ENCODE measurements at places on chromosomes 6 and 20.

GRCh38 chr6:37860226-37860839 is 40.8 kb downstream of the ZFAND3 start:
- peak; percentile 54 for DNase-seq

- DNase-seq, result no peak
These were observed 125.2 kb downstream of the PACRG start for GRCh38 chr6:162852840-162853577.

DNA sequence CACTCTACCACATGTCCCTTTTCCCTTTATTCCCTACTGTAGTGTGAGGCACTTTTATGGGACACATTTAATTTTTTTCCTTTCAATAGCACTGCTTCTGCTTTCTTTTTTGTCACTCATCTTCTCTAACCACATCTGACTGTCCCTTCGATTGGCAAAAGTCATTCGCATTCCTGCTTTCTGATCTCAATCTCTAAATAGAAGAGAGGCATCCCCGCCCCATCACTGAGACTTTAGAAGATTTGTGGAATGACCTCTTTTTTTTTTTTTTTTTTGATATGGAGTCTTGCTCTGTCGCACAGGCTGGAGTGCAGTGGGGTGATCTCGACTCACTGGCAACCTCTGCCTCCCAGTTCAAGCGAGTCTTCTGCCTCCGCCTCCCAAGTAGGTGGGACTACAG is 9.1 kb downstream of the ZNF292 start:
- no peak for DNase-seq

DNA sequence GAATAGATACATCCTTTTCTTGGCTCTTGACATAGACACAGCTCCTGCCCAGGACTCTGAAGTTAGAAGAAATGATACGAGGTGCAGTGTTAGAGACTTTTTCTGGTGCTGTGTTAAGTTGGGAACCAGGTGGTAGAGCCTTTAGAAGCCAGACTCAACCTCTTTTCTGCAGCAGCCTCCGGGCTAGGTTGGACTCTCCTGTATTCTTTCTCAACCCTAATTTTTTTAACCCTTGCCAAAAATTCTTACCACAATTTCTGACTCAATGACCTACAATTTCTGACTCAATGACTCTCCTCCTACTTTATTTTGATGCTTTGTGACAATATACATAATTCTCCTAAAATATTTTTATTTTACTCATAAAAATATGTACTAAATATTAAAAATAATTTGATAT is 127.4 kb upstream of the PRL start:
- no peak for DNase-seq

DNA sequence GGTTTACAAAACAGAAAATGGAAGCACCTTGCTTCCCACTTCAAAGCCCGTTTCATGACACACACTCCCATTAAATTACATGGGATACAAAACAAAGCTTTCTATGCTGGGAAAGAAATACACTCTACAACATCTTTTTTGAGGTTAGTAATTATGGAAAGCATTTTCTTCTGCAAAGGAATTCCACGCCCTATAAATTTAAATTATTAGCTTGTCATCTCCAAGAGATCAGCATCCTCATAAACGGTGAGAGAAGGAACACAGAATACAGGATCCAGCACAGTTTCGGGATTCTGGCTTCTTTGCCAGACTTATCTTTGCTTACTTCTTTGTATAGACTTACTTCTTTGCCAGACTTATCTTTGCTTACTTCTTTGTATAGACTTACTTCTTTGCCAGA is 1.3 kb upstream of the SMPDL3A start:
- DNase-seq, result no peak

DNA sequence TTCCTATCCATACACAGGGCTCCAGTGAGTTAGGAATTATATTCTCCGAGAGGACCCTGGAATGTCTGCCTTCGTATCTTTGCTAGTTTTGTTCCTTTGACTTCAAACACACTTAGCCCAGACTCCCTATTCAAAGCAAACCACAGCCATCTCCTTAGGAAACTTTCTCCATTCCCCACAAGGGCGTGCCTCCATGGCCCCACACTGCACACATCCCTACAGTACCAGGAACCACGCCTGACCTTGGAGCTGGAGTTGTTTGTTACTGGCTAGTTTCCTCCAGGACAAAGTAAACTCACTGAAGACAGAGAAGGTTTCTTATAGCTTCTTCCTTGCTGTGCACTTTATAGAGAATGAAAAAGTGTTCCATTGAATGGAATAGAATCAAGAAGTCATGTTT is 412.8 kb upstream of the AGPAT4 start:
- no peak for DNase-seq

DNA sequence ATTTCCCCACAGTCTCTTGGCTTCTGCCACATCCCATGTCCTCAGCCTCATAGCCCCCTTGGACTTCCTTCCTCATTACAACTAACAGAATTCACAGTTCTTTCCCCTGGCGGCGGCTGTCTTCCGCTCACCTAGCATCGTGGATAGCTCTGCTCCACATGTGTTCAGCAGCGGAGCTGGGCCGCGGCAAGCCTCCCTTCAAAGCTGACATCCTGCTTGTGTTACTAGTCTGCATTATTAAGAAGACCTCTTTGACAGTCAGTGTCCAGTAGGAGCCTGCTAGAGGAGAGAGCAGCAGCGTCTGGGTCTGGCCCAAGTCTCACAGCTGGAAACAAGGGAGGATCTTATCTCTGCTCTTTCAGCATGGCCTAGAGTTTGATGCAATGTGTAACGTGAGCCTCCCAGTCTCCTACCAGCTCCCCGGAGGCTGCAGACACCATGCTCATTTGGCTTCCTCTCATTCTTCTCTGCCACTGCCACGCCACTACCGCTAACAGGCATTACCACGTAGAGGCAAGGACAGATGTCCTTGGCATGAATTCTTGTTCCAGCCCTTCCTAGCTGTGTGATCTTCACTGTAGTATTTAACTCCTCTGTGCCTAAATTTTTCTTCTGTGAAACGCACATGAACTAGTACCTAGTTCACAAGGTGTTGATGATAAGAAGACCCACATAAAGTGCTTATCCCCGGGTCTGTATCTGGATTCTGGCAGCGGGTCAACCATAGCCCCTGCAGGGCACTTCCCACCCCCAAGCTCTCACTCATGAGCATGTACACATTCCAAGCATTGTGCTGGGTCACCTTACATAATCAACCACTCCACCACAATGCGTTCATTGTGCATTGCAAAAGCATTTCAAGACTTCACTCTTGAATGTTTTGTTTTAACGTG is 107.1 kb upstream of the BACH2 start:
- DNase-seq, result no peak

DNA sequence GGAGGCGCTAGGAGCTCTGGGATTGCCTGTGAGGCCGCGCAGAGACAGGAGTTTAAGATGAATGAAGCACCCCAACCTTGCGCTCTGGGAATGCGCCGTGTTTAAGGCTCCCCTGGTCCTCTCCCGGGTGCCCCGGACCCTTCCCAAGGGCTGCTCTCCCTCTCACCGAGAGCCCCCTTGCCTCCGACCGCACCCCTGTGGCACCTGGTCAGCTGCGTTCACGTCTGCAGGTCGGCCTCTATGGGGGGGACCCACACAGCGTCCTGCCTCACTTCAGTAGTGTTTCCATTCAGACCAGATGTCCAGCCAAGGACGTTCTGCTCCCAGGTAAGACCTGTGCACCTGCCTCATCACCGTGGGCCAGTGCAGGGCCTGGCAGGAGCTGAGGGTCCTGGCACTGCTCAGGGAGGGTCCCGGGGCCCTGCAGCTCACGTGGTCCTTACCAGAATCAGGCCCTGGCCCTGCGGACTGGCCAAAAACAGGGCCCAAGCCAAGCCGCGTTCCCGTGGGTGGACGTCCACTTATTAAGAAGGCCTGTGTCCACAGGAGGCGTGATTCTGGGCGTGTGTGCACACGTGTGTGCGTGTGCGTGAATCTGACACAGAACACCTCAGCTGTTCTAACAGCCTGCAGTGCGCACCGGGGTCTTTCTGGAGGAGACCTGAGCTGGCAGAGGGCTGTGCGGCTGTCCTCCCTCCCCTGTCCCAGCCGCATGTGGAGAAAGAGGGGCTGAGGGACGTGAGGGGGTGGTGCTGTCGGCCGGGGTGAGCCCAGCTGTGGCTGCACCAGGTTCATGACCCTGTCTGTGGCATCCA is 79.9 kb upstream of the BHLHE23 start:
- DNase-seq, result no peak

DNA sequence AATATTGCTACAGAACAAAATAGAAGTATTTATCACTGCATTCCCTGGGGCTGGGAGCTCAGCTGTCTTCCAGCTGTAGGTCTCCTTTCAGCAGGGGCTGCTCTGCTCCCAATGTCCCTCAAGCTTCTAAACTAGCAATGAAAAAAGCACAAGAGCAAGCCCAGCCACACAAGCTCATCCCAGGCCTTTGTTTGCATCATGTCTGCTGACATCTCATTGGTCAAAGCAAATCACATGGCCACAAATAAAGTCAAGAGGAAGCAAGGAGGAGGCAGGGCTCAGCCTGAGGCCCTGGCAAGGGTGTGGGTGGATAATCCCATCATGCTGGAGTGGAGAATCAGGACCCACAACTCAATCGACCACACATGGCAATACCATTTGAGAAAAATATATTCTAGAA is 2.2 kb upstream of the BFSP1 start:
- no peak for DNase-seq

DNA sequence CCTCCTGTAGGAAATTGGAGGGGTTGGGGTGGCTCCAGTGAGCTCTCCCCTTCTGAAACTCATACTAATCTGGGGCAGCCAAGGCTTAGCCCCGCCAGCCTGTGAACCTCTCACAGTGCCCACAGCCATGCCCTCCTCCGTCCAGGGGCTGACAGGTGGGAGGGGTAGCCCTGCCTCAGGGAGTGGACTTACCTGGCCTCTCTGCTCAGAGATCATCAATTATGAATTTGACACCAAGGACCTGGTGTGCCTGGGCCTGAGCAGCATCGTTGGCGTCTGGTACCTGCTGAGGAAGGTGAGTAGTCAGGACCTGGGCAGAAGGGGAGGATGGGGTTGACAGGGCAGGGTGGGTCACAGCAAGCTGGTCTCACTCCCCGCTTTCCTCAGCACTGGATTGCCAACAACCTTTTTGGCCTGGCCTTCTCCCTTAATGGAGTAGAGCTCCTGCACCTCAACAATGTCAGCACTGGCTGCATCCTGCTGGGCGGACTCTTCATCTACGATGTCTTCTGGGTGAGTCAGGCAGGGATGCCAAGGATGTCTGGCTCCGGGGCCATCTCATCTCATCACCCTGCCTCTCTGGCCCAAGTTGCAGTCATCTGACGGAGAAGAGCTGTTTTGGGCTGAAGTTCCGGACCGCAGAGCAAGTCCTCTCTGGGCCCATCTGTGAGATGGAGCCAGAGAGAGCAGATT is 34.7 kb downstream of the HM13 start:
- no peak for DNase-seq

- DNase-seq, result no peak
These were observed 75.7 kb downstream of the DACT2 start for GRCh38 chr6:168243812-168244376.

DNA sequence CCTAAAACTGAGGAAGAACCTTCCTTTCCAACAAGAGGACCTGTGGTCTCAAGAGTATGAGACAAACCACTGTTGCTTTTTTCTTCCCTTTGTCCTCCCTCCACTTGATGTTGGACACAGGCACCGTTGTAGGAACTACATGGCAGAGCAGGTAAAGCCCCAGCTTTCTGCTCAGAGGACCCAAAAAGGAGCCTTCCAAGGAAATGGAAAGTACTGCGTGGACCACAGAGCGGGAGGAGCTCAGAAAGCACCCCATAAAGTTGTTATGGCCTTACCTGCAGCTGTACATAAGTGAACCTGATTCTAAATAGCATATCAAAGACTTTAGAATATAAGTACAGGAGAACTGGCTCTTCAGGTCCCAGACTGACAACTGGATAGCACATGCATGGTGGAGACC is 29.4 kb downstream of the TMEM74B start:
- DNase-seq, result no peak

GRCh38 chr20:33944914-33945313 is 48.8 kb upstream of the RALY start:
- DNase-seq, result no peak

DNA sequence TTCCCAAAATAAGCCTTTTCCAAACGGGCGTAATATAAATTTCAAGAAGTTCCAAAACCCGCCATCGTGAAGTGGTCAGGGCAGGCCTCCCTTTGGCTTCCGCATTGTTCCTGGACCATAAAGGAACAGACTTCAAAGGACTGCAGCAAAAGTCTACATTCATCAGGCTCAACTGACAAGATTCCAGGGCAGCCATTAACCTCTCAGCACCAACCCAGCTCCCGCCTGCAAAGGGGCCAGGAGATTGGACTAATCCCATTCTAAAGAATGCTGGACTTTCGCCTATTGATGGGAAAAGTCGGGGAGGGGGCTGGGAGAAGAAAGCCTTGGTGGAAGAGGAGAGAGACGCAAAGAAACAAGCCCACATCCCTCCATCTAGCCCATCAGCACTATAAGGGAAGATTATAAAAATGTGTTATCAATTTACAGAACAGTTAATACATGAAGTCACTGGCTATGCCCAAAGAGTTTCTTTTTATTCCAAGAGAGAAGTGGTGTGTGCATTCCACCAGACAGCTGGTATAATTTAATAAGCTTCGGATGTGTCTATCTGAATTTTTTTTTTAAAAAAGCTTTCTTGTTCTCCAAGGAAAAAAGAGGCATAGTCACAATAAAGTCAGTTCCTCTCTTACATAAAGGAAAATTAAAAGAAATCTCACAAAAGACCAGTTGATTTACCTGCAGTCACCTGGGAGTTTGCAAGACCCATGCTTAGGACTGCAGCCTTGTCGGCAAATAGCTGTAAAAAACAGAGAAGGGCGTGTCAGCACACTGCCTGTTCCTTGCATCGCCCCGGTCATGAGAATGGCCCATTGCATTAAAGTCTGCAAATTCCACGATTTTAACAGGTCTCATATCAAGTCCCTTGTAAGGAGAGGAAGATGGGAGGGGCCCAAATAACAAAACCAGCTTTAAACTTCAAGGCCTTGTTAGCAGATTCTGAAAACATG is 17.8 kb downstream of the JAG1 start:
- no peak for DNase-seq

- DNase-seq, result no peak
These were observed 25.8 kb downstream of the NKAIN2 start for GRCh38 chr6:123829302-123829953.

DNA sequence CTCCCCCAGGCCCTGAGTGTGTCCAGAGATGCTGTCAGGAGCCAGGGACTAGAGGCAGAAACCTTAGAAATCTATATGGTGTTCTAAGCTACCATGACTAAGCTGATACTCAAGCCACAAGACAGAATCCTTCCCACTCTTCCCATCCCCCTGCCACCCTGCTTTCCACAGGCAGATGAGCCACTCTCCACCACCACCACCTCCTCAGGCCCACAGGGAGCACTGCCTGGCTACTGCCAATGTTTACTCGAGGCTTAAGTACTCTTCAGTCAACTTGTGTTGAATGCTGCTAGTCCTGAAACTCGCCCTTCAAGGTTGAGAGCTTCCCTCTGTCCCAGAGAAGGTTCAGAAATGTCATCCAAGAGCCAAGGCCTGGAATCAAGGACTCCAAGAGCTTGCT is 56.2 kb downstream of the CENPW start:
- DNase-seq, result no peak

Measured in B cell (primary cell).